Epithelial cell of proximal tubule (primary cell): ENCODE measurements at places on chromosomes 12 and 14. TPM values are rescaled to one million over a fixed set of nuclear protein-coding genes. Genes with fewer than 3 reads are reported as not detected.
A peak's percentile ranks its signal among the peaks of the same experiment; 100 is the strongest.

DNA sequence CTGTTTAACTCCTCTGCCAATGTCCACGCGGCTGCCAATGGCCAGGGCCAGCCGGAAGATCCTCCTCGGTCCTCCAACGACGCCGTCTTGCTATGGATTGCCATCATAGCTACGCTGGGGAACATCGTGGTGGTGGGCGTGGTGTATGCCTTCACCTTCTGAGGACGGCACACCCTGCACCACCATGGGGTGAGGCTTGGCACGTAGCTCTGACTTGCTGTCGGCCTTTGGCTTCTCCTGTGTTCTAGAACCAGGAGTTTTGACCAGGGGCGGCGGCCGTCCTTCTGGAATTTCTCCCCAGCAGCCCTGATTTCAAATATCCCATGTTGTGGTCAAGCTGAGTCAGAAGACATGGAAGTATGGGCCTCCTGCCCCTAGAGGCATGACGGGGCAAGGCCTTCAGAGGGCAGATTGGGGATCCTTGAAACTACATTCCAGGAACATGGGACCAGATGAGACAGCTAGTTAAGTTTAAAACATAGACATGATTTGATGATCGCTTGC lies 47.5 kb downstream of the C14orf132 start:
- DNase-seq, result no peak

- DNase-seq, result no peak
Observed at GRCh38 chr14:49988080-49988990, 95.5 kb downstream of the ARF6 start.

- DNase-seq, result no peak
Observed at GRCh38 chr12:53983568-53983949, 1.4 kb upstream of the HOXC10 start.

GRCh38 chr12:97927977-97928376 lies 465.4 kb downstream of the RMST start:
- DNase-seq, result no peak

DNA sequence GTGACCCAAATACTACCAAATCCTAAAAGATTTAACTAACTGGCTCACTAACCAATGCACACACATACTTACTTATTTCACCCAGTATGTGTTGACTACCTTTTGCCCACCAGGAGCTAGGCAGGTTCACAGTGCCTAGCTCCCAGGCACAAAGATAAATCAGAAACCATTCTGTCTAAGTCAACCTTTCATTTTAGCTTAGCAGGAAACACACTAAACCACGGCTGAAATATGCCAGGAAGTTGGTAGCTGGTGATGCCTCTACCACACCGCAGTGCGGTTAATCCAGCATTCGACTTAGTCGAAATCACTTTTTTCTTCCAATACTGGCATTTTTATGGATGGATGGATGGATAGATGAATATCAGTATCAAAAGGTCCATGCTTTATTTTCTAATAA lies 597.7 kb downstream of the DIO2 start:
- no peak for DNase-seq

- DNase-seq, result no peak
Observed at GRCh38 chr14:105540811-105541210, 14.4 kb downstream of the TMEM121 start.

GRCh38 chr14:58072288-58073071 lies 79.5 kb downstream of the ARMH4 start:
- no peak for DNase-seq

DNA sequence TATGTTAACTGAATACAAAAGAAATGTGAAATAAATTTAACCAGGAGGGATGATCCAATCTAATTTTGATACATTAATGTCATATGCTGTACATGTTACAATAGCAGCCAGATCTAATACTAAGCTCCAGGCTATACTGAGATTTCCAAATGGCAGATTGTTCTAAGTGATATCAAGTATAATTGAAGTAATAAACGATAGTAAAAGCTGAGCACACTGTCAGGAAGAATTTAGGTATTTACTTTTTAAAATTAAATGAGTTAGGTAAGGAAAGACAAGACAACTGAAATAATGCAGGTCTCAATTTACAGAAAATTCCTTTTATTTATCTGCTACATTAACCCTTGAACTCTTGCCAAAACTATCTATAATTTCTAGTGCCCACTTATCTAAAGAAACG lies 39.9 kb downstream of the INSM2 start:
- no peak for DNase-seq

DNA sequence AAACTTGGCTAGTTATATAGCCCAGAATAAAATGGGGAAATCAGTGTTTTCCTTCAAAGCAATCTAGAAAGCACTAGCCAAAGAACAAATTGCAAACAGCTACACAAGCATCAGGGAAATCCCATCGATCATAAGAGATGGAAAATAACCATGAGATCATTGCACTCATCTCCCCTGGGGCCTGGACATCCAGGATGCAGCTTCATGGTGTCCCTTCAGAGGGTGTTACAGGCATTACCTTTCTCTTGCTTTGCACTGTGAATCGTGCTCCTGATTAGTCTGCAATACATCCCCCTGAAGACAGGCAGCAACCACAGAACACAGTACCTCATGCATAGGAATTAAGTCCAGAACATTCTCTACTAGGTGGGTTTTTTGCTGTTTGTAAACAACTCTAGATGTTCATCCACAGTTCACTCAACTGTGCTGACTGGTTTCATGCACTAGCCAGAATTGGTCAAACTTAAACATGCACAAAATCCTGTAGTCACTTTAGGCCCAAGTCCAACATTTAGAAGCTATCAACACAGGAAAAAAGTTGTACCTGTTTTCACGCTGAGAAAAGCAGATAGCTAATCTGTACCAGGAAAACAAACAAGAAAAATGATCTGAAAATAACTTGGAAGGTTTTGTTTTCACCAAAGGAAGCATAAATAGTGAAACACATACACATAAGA lies 120.1 kb downstream of the ZFP36L1 start:
- no peak for DNase-seq

- DNase-seq, result no peak
Observed at GRCh38 chr12:65924716-65925115, 100.4 kb downstream of the HMGA2 start.

- no peak for DNase-seq
Observed at GRCh38 chr12:6208130-6208529, 7.9 kb downstream of the CD9 start.

- no peak for DNase-seq
Observed at GRCh38 chr14:68944162-68944561, 34.9 kb downstream of the ACTN1 start.

DNA sequence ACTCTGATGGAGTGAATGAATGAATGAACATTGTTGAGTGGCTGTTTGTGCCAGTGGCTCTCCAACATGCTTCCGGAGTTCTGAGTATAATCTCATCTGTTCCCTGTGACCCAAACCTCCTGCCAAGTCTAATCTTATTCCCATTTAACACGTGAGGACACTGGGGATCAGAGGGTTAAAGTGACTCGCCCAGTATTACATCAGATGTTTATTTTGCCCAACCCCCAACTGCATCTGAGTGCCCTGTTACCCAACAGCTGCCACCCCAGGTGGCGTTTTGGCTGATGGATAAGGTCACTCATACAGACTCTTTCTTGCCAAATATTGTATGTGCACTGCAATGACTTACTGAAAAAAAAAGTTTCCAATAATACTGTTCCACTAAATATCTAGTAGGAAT lies 210.9 kb downstream of the EXOC5 start:
- no peak for DNase-seq

DNA sequence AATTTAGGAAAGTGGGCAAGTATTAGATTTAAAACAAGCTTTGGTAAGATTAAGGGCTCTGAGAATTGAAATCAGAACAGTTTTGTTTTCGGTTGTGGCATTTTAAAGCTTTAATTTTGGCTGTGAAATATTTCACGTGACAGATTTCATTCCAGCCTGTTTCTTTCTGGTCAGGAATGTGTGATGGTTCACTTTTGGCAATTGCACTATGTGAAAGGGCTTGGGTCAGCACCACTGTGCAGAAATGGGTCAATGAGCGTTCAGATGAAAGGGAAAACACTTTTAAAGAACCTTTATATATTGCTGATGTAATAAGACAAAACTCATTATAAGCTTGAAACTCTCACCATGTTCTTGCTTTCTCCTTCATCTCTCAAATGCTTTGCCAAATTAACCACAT lies 17.1 kb downstream of the NUBPL start:
- no peak for DNase-seq

- DNase-seq, result no peak
Observed at GRCh38 chr12:132593071-132593470, 17.3 kb downstream of the LRCOL1 start.

DNA sequence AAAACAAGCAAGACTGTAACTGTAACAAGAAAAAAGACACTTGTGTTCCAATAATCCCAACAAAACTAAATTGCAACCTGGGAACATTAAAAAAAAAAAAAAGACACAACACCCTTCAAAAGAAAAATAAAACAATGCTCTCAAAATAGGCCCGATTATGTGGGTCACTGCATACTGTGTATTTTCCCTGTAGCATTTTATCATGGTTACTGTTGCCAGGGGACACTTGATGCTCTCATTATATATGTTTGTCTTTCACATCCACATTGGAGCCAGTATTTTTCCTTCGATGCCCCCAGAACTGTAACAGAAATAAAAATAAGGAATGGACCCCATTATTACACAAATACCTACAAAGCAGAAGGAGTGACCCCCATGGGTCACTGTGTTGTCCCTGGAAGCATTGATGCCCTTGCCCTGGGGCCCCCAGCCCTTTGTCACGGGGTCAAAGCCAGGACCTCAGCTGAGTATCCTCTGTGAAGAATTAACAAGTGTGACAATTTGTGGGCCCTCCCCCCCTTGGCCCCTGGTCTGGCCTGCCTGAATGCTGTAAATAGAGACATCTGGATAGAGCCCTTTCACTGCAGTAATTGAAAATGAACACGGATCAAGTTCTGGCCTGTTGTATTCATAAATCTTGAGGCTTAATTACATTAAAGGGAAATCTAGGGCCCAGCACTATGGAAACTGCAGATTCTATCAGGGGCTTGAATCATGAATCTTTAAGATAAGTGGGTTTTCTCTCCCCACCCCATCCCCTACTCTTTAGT lies 72.8 kb downstream of the C12orf42 start:
- DNase-seq, result no peak

DNA sequence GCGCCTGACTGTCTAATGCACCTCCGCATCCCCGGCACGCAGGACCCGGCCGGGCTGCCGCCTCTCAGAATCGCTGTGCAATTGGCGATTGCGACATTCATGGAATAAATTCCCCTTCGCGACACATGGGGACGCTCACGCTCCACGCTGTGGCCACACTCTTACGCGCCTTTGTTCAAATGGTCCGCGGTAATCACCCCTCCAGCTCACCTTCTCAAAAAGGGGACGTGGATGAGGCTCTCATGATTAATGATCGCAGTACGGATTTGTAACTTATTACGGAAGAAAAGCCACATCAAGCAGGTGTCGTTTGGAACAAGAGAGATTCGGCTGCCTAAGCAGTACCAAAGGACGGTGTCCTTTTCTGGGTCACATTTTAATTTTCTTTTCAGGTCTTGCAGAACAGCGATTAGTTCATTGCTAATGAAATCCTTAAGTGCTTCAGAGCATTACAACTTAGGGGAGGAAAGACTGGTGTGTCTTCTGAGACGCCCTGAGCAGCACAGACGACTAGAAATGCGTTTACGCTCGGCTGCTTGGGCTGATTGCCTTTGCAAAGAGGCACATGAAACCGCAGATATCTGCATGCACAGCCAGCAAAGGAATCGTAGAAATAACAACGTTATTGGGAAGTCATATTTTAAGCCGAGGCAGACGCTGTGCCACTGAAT lies 37.3 kb upstream of the ADGRD1 start:
- peak; percentile 6 for DNase-seq

DNA sequence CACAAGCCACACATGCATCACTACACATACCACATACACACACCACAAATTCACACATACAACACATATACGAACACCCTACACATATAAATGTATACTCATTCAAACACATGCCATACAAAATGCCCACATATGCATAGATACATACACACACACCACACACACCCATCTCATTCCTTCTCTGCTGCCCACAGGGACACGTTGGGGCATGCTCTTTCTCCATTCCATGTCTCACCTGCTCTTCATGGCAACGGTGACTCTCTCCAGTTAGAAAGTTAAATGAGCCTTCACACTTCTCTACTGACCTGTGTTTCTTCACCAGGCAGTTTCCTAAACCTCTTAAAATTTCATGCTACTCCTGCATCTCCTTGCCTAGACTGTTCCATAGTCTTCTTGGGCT lies 1194.8 kb downstream of the BCL11B start:
- DNase-seq, result no peak

- peak; percentile 30 for DNase-seq
Observed at GRCh38 chr12:52506858-52507715, 13.1 kb downstream of the KRT5 start.

DNA sequence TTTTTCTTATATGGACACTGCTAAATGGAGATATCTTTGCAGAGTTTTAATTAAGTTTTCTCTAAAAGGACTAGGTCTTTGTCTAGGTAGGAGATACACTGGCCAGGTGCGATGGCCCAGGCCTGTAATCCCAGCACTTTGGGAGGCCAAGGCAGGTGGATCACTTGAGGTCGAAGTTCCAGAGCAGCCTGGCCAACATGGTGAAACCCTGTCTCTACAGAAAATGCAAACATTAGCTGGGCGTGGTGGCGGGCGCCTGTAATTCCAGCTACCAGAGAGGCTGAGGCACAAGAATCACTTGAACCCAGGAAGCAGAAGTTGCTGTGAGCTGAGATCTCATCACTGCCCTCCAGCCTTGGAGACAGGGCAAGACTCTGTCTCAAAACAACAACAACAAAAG lies 17.1 kb upstream of the CERS5 start:
- no peak for DNase-seq

DNA sequence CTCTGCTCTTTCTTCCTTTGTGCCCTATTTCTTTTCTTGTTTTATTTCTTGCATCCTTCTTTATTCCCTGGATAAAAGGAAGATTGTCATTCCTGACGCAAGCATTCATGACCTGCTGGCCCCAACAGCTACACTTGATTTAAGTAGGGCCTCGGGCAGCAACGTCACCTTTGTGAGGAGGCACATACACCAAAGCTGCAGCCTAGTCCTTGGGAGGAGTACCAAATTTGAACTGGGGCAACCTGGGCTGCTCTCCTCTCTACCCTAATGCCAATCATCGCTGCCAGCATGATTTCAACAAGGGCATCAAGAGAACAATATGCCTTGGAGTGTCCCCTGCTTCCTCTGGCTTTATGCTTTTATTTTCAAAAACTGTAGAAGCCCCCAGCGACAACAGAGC lies 76.4 kb downstream of the C12orf50 start:
- DNase-seq, result no peak

DNA sequence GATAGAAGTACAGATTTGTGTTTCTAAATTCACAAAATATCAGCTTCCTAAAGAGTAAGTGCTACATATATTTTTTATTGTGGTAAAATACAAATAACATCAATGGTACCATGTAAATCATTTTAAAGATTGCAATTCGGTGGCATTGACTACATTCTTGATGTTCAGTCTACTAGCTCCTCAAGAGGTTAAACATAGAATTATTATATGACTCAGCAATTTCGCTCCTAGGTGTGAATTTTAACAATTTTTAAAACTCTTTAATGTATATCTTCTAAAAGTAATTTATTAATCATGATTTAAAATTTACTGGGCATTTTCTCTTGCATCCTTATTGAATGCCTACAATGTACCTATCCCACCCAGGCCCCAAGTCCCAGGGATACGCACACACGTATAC lies 29.8 kb upstream of the OAS1 start:
- DNase-seq, result no peak

GRCh38 chr12:69546693-69547438 lies 38.4 kb upstream of the CCT2 start:
- DNase-seq, result no peak

The BEGAIN gene
- total RNA-seq, result 0.51 and 1.4 TPM in 2 replicates

The CCDC177 gene
- not detected in 2 replicates for total RNA-seq

The CELA1 gene
- not detected in 2 replicates for total RNA-seq

The TAS2R19 gene
- total RNA-seq, result not detected in 2 replicates

The REM2 gene
- total RNA-seq, result 0.17 and 0.80 TPM in 2 replicates

The DAO gene
- not detected in 2 replicates for total RNA-seq

The RHOJ gene
- 0.23 and 0.43 TPM in 2 replicates for total RNA-seq
